Psoas muscle (tissue), 8 donors: ENCODE measurements at places on chromosomes 13 and 19. TPM values are rescaled to one million over a fixed set of nuclear protein-coding genes. Genes with fewer than 3 reads are reported as not detected.

The FGF14 gene
- not detected for total RNA-seq

The CEACAM21 gene
- total RNA-seq, result 0.28 TPM

The CYP4F2 gene
- total RNA-seq, result not detected

The PEAK3 gene
- total RNA-seq, result 0.13 TPM

- H3K27me3 ChIP-seq, result no peaks in the 10 kb centered on the region
- no peak overlapping the region for H3K4me3 ChIP-seq
- no peaks in the 10 kb centered on the region for H3K36me3 ChIP-seq
- H3K4me1 ChIP-seq, result no peaks in the 10 kb centered on the region
- no peak for DNase-seq
- H3K27ac ChIP-seq, result no peak overlapping the region
Observed at GRCh38 chr13:91162180-91162579, 185.3 kb upstream of the MIR17HG start.

DNA sequence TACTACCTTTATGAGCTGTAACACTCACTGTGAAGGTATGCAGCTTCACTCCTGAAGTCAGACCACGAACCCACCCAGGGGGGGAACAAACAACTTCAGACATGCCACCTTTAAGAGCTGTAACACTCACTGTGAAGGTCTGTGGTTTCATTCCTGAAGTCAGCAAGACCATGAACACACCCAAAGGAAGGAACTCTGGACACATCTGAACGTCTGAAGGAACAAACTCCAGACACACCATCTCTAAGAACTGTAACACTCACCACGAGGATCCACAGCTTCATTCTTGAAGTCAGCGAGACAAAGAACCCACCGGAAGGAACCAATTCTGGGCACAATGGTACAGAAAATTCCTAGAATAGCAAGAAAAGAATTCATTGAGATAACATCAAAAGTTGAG, 1796.5 kb upstream of the MIR17HG start:
- H3K27ac ChIP-seq, result no peak overlapping the region
- no peaks in the 10 kb centered on the region for H3K36me3 ChIP-seq
- no peaks in the 10 kb centered on the region for H3K4me1 ChIP-seq
- no peaks in the 10 kb centered on the region for H3K27me3 ChIP-seq
- no peak overlapping the region for H3K4me3 ChIP-seq
- no peak for DNase-seq

GRCh38 chr19:47227352-47228167, 3.4 kb downstream of the BBC3 start:
- peaks cover 15% of the 10 kb centered on the region for H3K4me1 ChIP-seq
- peak overlapping the region; percentile 99 for H3K4me3 ChIP-seq
- no peaks in the 10 kb centered on the region for H3K27me3 ChIP-seq

DNA sequence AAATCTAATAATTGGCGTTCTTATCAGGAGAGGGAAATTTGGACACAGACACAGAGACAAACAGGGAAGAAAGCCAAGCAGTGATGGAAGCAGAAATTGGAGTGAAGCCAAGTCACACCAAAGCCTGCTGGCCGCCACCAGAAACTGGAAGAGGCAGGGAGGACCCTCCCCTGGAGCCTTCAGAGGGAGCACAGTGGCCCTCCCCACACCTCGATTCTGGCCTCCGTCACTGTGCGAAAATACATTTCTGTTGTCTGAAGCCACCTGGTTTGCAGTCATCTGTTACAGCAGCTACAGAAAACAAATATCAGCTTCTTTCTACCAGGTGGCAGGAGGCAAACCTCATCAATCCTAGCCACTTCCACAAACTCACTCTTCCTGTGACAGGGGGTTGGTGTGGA, 8.3 kb upstream of the TLE6 start:
- no peak for DNase-seq
- H3K27ac ChIP-seq, result peak overlapping the region; percentile 56
- no peak overlapping the region for H3K4me3 ChIP-seq
- H3K4me1 ChIP-seq, result peaks cover 4% of the 10 kb centered on the region
- no peaks in the 10 kb centered on the region for H3K36me3 ChIP-seq

GRCh38 chr13:113502686-113503085, 12.2 kb upstream of the DCUN1D2 start:
- no peak overlapping the region for H3K27ac ChIP-seq
- peaks cover 3% of the 10 kb centered on the region for H3K36me3 ChIP-seq
- peaks cover 10% of the 10 kb centered on the region for H3K4me1 ChIP-seq
- H3K4me3 ChIP-seq, result no peak overlapping the region

- H3K36me3 ChIP-seq, result no peaks in the 10 kb centered on the region
- DNase-seq, result no peak
- no peaks in the 10 kb centered on the region for H3K4me1 ChIP-seq
Observed at GRCh38 chr19:29084266-29084665, 128.7 kb downstream of the UQCRFS1 start.

- peaks cover 5% of the 10 kb centered on the region for H3K4me1 ChIP-seq
- no peaks in the 10 kb centered on the region for H3K36me3 ChIP-seq
- no peak for DNase-seq
- peaks cover 3% of the 10 kb centered on the region for H3K27me3 ChIP-seq
Observed at GRCh38 chr19:41447732-41448332, 4.9 kb downstream of the ERICH4 start.
